ENCODE measurements at places on chromosomes 5 and 9. TPM values are rescaled to one million over a fixed set of nuclear protein-coding genes. Genes with fewer than 3 reads are reported as not detected.

DNA sequence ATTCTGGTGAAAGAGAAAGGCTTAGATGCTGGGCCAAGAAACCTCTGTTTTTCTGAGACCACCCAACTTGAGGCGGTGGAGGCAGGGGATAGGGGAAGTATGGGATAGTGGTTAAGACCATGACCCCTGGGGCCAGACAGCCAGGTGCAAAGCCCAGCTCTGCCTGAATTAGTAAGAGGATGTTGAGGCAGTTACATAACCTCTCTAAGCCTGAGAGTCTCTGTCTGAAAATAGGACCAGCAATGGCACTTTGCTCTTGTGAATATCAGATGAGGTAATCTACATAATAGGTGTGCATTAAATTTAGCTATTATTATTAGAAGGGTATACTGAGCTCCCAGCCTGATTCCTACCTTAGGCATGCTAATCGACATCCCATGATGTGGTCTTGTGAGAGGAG, 68.2 kb downstream of the DOCK2 start:
- no peak for DNase-seq

- peak; percentile 64 for DNase-seq
Measured at GRCh38 chr9:89603767-89604665, 796 bp upstream of the GADD45G start.

- no peak for DNase-seq
Measured at GRCh38 chr5:169736653-169737052, 99.6 kb downstream of the DOCK2 start.

RECK gene
- total RNA-seq, result 3.8 TPM

RNF38 gene
- total RNA-seq, result 16.5 TPM

ADAMTS13 gene
- 4.8 TPM for total RNA-seq

All from Peyer's patch (tissue), 4 donors.